ENCODE measurements at places on chromosomes 5 and 9. TPM values are rescaled to one million over a fixed set of nuclear protein-coding genes. Genes with fewer than 3 reads are reported as not detected.

Gene FOCAD
- total RNA-seq: 88.4 TPM

Gene DMRTA1
- total RNA-seq: 0.35 TPM

GRCh38 chr9:72586388-72587130 is 65.2 kb downstream of the TMC1 start:
- no peak for DNase-seq

DNA sequence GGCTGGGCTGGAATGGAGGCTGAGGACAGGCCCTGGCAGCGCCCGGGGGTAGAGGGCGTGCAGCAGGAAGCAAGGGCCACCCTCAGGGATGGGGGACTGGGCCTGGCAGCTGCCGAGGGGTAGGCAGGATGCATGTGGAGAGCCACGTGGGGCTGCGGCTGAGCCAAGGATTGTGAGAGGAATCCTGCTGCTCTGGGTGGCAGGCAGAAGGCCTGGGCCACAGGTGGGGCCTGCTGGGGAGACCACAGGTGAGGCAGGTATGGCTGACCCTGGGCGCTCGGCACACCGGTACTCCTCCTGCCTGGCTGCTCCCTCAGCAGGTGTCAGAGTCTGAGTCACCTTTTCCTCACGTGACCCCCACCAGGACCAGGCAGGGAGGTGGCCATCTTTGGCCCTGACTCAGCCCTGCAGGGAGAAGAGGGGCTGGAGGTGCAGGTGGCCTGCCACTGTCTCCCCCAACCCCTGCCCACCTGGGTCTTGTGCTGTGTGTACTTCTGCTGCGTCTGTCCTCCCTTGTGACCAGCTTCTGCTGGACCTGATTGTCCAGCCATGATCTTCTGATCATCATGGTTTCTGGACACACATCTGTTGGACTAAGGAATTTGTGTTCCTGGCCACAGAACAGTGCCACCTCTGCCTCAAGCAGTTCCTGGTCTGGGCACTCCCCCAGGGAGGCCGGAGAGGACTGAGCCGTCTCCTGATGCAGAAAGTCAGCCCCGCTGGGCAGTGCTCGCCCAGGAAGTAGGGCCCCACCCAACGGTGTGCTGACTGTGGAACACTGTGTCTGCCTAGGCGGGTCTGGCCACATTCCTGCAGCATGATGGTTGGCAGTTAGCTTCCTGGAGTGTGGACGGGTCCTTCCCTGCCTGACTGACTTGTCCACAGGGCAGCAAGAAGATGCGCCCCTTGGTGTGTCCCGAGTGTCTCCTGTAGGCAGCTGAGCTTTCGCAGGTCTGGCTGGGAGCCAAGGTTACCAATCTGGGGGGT is 6.4 kb downstream of the ARRDC1 start:
- no peak for DNase-seq

- DNase-seq: no peak
These were observed 76.6 kb upstream of the PRRC1 start for GRCh38 chr5:127440831-127441230.

GRCh38 chr5:175133185-175133584 is 310.8 kb downstream of the DRD1 start:
- no peak for DNase-seq

- DNase-seq: no peak
These were observed 3.5 kb downstream of the NXNL2 start for GRCh38 chr9:88538311-88539085.

GRCh38 chr5:158700231-158701006 is 399.3 kb downstream of the EBF1 start:
- DNase-seq: no peak
